ENCODE measurements at places on chromosomes 7 and 10.

- H3K4me3 ChIP-seq, result no peak overlapping the region
- peaks cover 2% of the 10 kb centered on the region for H3K27me3 ChIP-seq
- H3K27ac ChIP-seq, result no peak overlapping the region
Measured at GRCh38 chr10:98510412-98510995, 63.8 kb upstream of the HPS1 start.

- H3K4me1 ChIP-seq, result no peaks in the 10 kb centered on the region
- no peak overlapping the region for H3K27ac ChIP-seq
- no peak for DNase-seq
- no peaks in the 10 kb centered on the region for H3K36me3 ChIP-seq
- peaks cover 55% of the 10 kb centered on the region for H3K27me3 ChIP-seq
Measured at GRCh38 chr7:22355620-22356009, 1.3 kb downstream of the RAPGEF5 start.

- no peaks in the 10 kb centered on the region for H3K27me3 ChIP-seq
- H3K27ac ChIP-seq, result no peak overlapping the region
- H3K4me1 ChIP-seq, result no peaks in the 10 kb centered on the region
- DNase-seq, result no peak
- no peaks in the 10 kb centered on the region for H3K36me3 ChIP-seq
Measured at GRCh38 chr7:153091477-153091876, 331.9 kb downstream of the ACTR3B start.

DNA sequence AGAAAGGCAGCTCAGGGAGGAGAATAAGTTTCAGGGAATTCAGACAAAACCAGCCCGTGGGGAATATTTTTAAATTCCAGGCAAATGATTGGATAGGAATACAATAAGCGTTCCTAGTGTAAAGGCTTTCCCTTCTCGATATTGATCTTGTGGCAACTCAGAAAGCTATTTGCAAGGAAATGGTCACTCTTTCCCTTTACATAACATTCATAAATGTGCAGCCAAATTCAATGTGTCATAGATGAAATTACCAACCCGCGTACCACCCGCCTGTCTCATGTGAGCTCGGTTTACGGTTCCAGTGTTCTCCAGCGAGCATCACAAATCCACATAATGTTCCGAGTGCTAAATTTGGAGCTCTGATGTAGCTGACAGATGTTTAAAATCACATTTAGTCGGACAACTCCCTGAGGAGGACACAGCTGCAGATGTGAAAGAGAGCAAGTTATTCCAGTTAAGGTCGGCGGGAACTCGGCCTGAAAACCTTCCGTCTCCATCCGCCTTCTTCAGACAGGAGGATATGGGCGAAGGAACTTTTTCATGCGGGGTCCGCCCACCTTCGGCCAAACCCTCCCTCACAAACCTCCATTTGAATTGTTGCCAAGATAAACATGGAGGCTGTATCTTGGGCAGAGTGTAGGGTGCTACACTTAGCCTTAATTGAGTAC lies 327.0 kb downstream of the RNLS start:
- H3K36me3 ChIP-seq, result peaks cover 3% of the 10 kb centered on the region
- DNase-seq, result no peak
- no peak overlapping the region for H3K27ac ChIP-seq

- no peak overlapping the region for H3K4me3 ChIP-seq
- peaks cover under 1% of the 10 kb centered on the region for H3K27me3 ChIP-seq
Measured at GRCh38 chr7:106812027-106812643, 52.9 kb upstream of the PIK3CG start.

DNA sequence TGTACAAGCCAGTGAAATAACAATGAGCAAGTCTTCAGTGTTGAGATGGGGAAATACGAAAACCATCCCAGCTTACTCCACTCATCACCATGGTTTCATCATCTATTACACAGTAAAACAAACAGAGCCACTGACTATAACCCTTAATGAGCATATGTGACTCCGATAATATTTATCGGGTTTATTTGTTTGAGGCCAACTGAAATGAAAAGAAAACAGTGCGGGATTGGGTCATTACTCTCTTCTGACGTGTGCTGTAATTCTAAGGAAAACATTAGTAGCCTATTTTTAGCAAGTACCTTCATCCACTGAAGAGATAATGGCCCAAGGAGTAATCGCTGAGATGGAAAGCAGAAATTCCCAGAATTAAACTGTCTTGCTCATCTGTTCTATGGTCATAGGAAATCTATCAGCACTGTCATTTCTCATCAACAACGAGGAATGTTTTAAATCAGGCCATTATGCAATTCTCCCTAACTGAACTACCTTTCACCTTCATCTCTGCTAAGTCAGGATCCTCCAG lies 716.5 kb downstream of the INHBA start:
- no peak overlapping the region for H3K4me3 ChIP-seq
- no peak overlapping the region for H3K27ac ChIP-seq
- no peaks in the 10 kb centered on the region for H3K27me3 ChIP-seq
- DNase-seq, result no peak
